ENCODE measurements at places on chromosomes 3 and 15. TPM values are rescaled to one million over a fixed set of nuclear protein-coding genes. Genes with fewer than 3 reads are reported as not detected.

GRCh38 chr3:183122257-183122932, 23.1 kb upstream of the MCCC1 start:
- no peaks in the 10 kb centered on the region for H3K27me3 ChIP-seq
- H3K4me1 ChIP-seq: peaks cover 6% of the 10 kb centered on the region
- DNase-seq: peak; percentile 79
- no peak overlapping the region for H3K4me3 ChIP-seq
- no peak overlapping the region for H3K27ac ChIP-seq

- peaks cover 67% of the 10 kb centered on the region for H3K27me3 ChIP-seq
- no peak overlapping the region for H3K27ac ChIP-seq
- H3K36me3 ChIP-seq: no peaks in the 10 kb centered on the region
- peaks cover 9% of the 10 kb centered on the region for H3K4me1 ChIP-seq
- no peak overlapping the region for H3K4me3 ChIP-seq
These were observed 14.8 kb downstream of the ZIC1 start for GRCh38 chr3:147423798-147424580.

- H3K4me1 ChIP-seq: peaks cover 4% of the 10 kb centered on the region
- no peaks in the 10 kb centered on the region for H3K36me3 ChIP-seq
- no peaks in the 10 kb centered on the region for H3K27me3 ChIP-seq
- DNase-seq: peak; percentile 32
- H3K4me3 ChIP-seq: no peak overlapping the region
These were observed 20.1 kb downstream of the GXYLT2 start for GRCh38 chr3:72907731-72908620.

- H3K27me3 ChIP-seq: no peaks in the 10 kb centered on the region
- H3K36me3 ChIP-seq: no peaks in the 10 kb centered on the region
- H3K4me3 ChIP-seq: no peak overlapping the region
- H3K4me1 ChIP-seq: no peaks in the 10 kb centered on the region
- no peak for DNase-seq
- no peak overlapping the region for H3K27ac ChIP-seq
These were observed 44.9 kb upstream of the ABHD2 start for GRCh38 chr15:89043031-89044002.

- H3K27me3 ChIP-seq: no peaks in the 10 kb centered on the region
- no peak for DNase-seq
- no peak overlapping the region for H3K27ac ChIP-seq
- peaks cover 34% of the 10 kb centered on the region for H3K4me1 ChIP-seq
These were observed 151.3 kb upstream of the NR2E3 start for GRCh38 chr15:71658827-71659729.

HRG gene
- not detected for total RNA-seq

GRCh38 chr15:29570121-29570947, 251.9 kb downstream of the TJP1 start:
- H3K27me3 ChIP-seq: no peaks in the 10 kb centered on the region
- peaks cover 16% of the 10 kb centered on the region for H3K4me1 ChIP-seq
- no peak for DNase-seq
- H3K4me3 ChIP-seq: peak overlapping the region; percentile 65
- no peaks in the 10 kb centered on the region for H3K36me3 ChIP-seq
- no peak overlapping the region for H3K27ac ChIP-seq

DNA sequence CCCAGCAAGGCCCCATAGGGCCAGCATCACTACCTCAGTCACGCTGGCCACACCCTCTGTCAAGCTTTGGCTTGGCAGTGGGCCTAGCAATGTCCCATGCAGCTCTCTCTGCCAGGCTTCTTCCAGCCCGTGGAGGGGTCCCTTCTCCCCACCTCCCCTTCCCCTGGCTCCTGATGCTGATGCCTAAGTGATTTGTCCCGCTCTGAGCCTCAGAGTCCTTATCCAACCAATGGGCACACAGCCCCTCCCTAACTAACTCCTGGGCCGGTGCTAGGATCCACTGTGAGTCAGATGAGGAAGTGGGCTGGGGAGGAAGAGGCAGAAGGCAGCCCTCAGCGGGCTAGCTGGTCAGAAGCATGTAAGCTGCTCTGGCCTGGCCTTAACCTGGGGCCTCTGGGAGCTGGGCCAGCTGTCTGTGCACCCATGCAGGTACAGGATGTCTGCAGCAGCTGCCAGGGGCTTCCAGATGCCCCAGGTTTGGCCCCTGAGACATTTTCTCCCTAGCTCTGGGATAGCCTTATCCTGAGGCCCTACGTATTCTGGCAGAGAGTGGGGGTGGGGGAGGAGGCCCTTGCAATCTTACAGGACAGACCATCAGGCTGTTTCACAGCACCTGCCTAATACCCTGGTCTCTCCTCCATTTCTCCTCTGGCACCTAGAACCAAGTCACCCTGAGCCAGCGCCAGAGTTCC, 740 bp upstream of the ZBTB47 start:
- H3K4me1 ChIP-seq: peaks cover 54% of the 10 kb centered on the region
- peaks cover 36% of the 10 kb centered on the region for H3K36me3 ChIP-seq
- DNase-seq: peak; percentile 75
- peak overlapping the region; percentile 90 for H3K27ac ChIP-seq
- H3K27me3 ChIP-seq: no peaks in the 10 kb centered on the region

DNA sequence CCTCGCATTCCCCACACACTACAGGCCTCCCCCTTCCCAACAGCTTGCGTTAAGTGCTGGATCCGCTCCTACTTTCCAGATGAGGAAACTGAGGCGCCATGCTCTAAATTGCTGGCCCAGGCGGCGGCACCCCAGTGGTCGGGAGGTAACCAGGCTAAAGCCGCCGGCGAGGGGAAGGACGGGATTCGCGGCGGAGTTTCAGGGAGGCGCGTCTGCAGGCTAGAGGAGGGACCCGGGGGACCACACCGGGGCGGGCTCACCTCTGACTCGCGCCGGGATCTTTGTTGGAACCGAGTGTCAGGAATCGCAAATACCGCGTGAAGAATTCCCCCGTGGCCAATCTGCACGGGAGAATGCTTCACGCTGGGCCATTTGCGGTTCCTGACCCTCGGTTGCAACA, 24.6 kb upstream of the PTPN23 start:
- H3K27me3 ChIP-seq: no peaks in the 10 kb centered on the region
- DNase-seq: no peak
- no peak overlapping the region for H3K27ac ChIP-seq

- no peak overlapping the region for H3K27ac ChIP-seq
- peak; percentile 8 for DNase-seq
- no peaks in the 10 kb centered on the region for H3K4me1 ChIP-seq
- no peak overlapping the region for H3K4me3 ChIP-seq
- no peaks in the 10 kb centered on the region for H3K27me3 ChIP-seq
- H3K36me3 ChIP-seq: no peaks in the 10 kb centered on the region
These were observed 1354.1 kb upstream of the EPHA6 start for GRCh38 chr3:95460274-95460673.

GJD2 gene
- not detected for total RNA-seq

DNA sequence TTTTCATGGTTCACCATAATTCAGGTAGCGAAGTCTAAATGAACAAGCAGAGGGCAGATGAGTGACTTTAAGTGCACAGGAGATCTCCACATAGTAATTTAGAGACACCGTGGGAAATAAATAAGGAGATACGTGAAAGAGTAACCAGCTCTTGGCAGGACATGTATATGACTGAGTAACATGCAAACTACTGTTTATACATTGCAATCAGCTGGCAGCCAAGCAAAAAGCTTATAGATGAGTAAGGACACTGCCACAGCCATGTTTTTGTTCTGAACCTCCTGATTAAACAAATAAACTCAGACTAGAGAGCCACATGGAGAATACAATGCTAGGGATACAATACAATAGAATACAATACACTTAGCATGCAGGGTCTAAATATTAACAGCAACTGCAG, 252.4 kb downstream of the FHIT start:
- no peaks in the 10 kb centered on the region for H3K36me3 ChIP-seq
- H3K4me3 ChIP-seq: no peak overlapping the region
- H3K27ac ChIP-seq: no peak overlapping the region
- DNase-seq: no peak
- H3K27me3 ChIP-seq: no peaks in the 10 kb centered on the region

DNA sequence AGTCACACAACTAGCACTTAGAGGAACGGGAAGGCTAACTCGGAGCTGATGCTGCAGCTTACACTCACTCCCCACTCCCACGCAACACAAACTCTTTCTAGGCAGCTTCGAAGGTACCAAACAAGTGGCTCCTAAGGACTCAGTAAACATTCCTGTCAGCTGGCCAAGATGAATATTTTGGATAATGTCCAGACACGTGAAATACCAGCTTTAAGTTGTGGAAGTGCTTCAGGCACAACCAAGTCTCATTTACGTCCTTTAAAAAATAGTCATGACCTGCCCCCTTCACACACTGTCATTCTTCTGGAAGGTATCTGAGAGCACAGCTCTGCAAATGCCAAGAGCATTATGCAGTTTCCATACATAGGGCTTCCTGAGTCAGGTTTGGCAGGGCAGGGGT, 1005.9 kb upstream of the CFAP20DC start:
- peak; percentile 27 for DNase-seq
- no peaks in the 10 kb centered on the region for H3K36me3 ChIP-seq
- no peaks in the 10 kb centered on the region for H3K27me3 ChIP-seq
- H3K4me3 ChIP-seq: no peak overlapping the region

DNA sequence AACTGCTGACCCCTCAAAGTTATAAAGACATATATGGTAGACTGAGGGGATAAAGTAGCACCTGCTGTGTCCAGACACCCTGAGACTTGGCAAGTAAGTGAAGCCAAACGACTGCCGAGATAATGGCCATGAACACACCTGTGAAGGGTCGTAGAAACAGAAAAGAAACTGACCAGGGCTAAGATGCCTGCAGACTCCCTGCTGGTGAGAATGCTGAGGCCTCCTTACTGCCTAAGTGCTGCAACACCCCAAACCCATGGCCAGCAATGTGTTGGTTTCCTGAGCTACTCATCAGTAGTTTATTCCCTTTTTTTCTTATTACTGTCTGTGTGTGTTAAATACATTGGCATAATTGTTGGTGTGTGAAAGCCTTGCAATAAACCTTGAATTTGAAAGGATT, 233.8 kb downstream of the ZNF385D start:
- H3K27ac ChIP-seq: no peak overlapping the region
- H3K4me3 ChIP-seq: no peak overlapping the region
- no peaks in the 10 kb centered on the region for H3K36me3 ChIP-seq
- H3K4me1 ChIP-seq: no peaks in the 10 kb centered on the region
- DNase-seq: no peak
- H3K27me3 ChIP-seq: no peaks in the 10 kb centered on the region

- peaks cover 21% of the 10 kb centered on the region for H3K4me1 ChIP-seq
- H3K4me3 ChIP-seq: no peak overlapping the region
- H3K36me3 ChIP-seq: no peaks in the 10 kb centered on the region
These were observed 45.3 kb upstream of the MAP3K13 start for GRCh38 chr3:185317674-185318073.

PFKFB4 gene
- not detected for total RNA-seq

GUCA1C gene
- total RNA-seq: not detected

GRCh38 chr15:53034767-53035245, 244.7 kb upstream of the ONECUT1 start:
- no peak overlapping the region for H3K27ac ChIP-seq
- H3K4me3 ChIP-seq: no peak overlapping the region
- H3K4me1 ChIP-seq: no peaks in the 10 kb centered on the region
- no peaks in the 10 kb centered on the region for H3K27me3 ChIP-seq
- no peak for DNase-seq

TTC23 gene
- 28.5 TPM for total RNA-seq
